T-cell (primary cell): ENCODE measurements at places on chromosomes 1 and 21.

DNA sequence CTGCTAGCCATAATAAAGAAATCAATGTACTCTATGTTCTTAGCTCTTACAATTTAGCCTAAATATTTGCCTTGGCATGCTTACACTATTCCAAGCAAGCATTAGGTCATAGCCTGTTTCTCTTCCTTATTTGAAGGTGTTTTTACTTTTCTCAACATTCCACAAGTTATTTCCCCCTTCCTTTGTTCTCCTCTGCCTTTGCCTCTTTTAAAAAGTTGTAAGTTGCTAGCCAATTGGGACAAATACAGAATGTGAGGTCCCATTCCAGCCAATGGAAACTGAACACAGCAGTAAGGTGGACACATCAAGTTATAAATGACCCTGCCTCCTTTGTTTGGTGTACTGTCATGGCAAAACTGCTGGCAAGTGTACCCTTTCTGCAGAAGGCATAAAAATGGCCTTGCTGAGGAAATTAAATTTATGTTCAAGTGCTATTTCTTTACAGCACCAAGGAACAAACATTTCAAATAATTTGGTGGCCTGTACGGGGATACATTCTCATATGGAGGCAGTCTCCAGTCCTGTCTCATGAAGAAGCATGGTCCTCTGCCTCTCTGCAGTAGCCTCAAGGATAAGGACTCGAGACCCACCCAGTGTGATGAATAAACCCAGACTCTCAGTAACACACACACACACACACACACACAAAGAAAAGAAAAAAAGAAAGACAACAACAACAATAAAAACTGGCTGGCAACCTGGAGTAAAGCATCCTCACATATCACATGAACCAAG, 28.8 kb upstream of the FMO1 start:
- no peak for DNase-seq
- H3K27ac ChIP-seq = no peak overlapping the region

- no peak overlapping the region for H3K27ac ChIP-seq
- DNase-seq = no peak
- H3K27me3 ChIP-seq = no peaks in the 10 kb centered on the region
- no peak overlapping the region for H3K4me3 ChIP-seq
- no peaks in the 10 kb centered on the region for H3K36me3 ChIP-seq
These were observed 145.3 kb upstream of the RRP15 start for GRCh38 chr1:218139761-218140160.

GRCh38 chr1:228804640-228805413, 69.5 kb downstream of the RHOU start:
- H3K4me1 ChIP-seq = peaks cover 19% of the 10 kb centered on the region
- DNase-seq = no peak
- H3K27ac ChIP-seq = peak overlapping the region; percentile 49
- H3K36me3 ChIP-seq = no peaks in the 10 kb centered on the region

DNA sequence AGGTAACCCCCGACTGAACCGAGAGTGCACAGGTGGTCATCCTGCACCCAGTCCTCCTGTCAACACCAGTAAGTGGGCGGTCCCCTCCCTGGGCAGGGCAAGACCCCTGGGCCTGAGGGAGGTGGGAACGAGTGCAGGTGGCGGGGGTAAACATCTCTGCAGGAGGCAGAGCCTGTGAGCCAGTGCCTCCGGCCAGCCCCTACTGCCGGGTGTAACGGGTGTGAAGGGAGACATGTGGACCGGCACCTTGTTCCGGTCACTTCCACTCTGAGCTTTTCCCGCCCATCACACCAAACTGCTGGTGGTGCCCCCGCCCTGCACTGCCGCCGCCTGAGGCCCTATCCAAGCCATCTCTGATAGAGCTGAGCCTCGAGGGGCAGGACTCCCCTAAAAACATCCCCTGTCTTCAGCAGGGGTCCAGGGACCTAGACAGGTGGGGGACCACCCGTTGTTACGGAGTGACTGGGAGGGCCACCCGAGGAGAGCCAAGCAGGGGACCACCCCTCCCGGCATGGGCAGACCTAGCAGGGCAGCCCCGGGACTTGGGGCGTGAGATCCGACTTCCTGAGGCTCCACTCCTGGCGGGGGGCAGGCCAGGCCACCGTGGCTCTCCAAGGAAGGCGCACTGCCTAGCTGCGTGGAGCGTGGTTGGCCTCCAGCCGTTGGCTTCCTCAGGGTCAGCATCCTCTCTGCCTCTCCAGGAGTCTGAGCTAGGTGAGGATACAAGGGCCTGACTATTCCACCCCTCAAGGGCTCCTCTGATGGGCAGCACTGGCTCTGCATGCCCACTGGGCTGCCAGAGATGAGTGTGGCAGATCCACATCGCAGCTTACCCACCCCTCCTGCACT, 43.8 kb upstream of the LBR start:
- peaks cover 18% of the 10 kb centered on the region for H3K4me1 ChIP-seq
- no peak for DNase-seq
- H3K27me3 ChIP-seq = no peaks in the 10 kb centered on the region
- H3K4me3 ChIP-seq = no peak overlapping the region

GRCh38 chr1:103075316-103076000, 32.9 kb downstream of the COL11A1 start:
- no peaks in the 10 kb centered on the region for H3K4me1 ChIP-seq
- no peak overlapping the region for H3K27ac ChIP-seq
- no peak for DNase-seq
- H3K4me3 ChIP-seq = no peak overlapping the region
- no peaks in the 10 kb centered on the region for H3K27me3 ChIP-seq
- no peaks in the 10 kb centered on the region for H3K36me3 ChIP-seq

- peaks cover 9% of the 10 kb centered on the region for H3K4me1 ChIP-seq
- no peak overlapping the region for H3K27ac ChIP-seq
- no peaks in the 10 kb centered on the region for H3K36me3 ChIP-seq
- DNase-seq = no peak
These were observed 140.9 kb upstream of the HMCN1 start for GRCh38 chr1:185593271-185593670.

DNA sequence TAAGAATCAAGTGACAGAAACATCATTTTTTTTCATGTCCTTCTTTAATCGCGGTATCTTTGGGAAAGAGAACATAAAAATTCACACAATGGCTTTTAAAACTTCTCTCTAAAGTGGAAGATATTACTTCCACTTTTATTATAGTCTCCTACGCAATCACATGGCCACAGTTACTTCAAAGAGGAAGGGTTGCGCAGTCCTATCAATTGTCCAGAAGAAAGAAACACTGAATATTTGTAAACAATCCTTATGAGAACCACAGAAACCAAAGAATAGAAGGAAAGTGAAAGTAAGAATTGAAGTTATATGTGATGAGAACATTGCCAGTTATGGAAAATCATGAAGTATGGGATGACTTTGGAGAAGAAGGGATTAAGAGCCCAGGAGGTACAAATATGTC, 32.6 kb downstream of the CFH start:
- H3K36me3 ChIP-seq = no peaks in the 10 kb centered on the region
- H3K4me3 ChIP-seq = no peak overlapping the region
- H3K4me1 ChIP-seq = no peaks in the 10 kb centered on the region

DNA sequence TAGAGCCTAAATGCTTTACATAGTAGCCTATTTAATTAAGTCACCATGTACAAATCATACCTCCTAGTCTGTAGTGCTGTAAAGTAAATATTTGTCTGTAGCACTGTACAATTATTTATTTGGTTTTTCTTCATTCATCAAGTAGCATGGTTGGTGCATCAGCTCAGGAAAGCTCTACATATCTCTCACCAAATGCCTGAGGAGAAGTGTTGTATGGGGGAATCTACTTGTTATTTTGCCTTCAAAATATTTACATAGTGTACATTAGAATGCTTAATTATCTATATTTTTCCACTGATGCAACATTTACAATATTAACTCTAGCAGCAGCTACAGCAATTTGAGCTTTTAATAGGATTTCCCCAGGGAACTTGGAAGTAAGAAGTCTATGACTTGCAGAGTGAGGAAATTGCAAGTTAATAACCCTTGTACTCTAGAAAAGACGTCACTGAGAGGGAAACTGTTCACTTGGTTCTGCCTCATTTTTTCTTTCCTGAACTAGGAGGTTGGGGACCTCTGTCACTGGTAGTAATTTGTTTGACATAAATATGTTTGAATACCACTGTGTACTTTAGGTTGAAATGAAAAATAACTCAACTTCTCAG, 207.4 kb downstream of the PDE4B start:
- peaks cover 3% of the 10 kb centered on the region for H3K27me3 ChIP-seq
- H3K4me1 ChIP-seq = no peaks in the 10 kb centered on the region
- H3K4me3 ChIP-seq = no peak overlapping the region
- no peak overlapping the region for H3K27ac ChIP-seq
- no peak for DNase-seq

GRCh38 chr1:11037740-11038182, 9.3 kb downstream of the MASP2 start:
- H3K36me3 ChIP-seq = no peaks in the 10 kb centered on the region
- no peak overlapping the region for H3K27ac ChIP-seq
- peaks cover 5% of the 10 kb centered on the region for H3K4me1 ChIP-seq
- DNase-seq = peak; percentile 88
- H3K4me3 ChIP-seq = no peak overlapping the region

DNA sequence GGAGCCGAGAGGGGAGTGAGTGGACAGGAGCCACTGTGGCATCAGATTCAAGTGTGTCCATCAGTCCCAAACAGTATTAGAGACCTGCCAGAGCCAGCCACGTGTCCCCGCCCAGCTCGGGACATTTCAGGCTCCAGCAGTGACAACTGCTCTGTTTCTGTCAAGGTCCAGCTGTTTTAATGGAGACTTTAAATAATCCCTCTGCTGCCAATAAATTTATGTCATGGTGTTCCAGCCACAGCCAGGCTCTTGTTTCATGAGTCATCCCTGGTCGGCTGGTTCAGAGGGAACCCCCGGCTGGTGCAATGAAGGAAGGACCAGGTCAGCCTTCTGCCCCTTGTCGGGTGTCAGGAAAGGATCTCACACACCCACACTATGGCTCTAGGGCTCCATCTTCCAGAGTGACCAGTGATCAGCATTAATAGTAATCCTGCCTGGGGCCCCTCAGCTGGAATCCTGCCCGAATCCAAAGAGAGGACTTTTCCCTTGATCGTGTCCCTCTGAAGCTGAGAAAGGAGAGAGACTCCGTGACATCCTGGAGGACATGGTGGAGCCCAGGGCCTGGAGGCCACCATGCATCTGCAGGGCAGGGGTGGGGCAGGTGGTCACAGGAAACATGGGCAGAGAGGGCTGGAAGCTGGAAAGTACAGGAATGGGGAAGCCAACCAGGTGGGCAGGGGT, 197.3 kb downstream of the MATN1 start:
- H3K4me3 ChIP-seq = no peak overlapping the region
- no peak for DNase-seq
- H3K36me3 ChIP-seq = no peaks in the 10 kb centered on the region
- H3K4me1 ChIP-seq = no peaks in the 10 kb centered on the region
- H3K27me3 ChIP-seq = peaks cover 39% of the 10 kb centered on the region
- H3K27ac ChIP-seq = no peak overlapping the region

- H3K4me1 ChIP-seq = no peaks in the 10 kb centered on the region
- no peaks in the 10 kb centered on the region for H3K27me3 ChIP-seq
- DNase-seq = no peak
- no peaks in the 10 kb centered on the region for H3K36me3 ChIP-seq
These were observed 378.4 kb downstream of the ADGRL2 start for GRCh38 chr1:82179131-82179530.

- H3K4me3 ChIP-seq = no peak overlapping the region
- no peak for DNase-seq
- H3K27me3 ChIP-seq = peaks cover 13% of the 10 kb centered on the region
- H3K27ac ChIP-seq = no peak overlapping the region
- H3K36me3 ChIP-seq = no peaks in the 10 kb centered on the region
These were observed 12.0 kb downstream of the MAB21L3 start for GRCh38 chr1:116122955-116123757.

- H3K27me3 ChIP-seq = no peaks in the 10 kb centered on the region
- DNase-seq = no peak
- H3K4me3 ChIP-seq = no peak overlapping the region
- no peaks in the 10 kb centered on the region for H3K4me1 ChIP-seq
- H3K36me3 ChIP-seq = no peaks in the 10 kb centered on the region
- no peak overlapping the region for H3K27ac ChIP-seq
These were observed 198.7 kb downstream of the SETD4 start for GRCh38 chr21:35861661-35862060.

DNA sequence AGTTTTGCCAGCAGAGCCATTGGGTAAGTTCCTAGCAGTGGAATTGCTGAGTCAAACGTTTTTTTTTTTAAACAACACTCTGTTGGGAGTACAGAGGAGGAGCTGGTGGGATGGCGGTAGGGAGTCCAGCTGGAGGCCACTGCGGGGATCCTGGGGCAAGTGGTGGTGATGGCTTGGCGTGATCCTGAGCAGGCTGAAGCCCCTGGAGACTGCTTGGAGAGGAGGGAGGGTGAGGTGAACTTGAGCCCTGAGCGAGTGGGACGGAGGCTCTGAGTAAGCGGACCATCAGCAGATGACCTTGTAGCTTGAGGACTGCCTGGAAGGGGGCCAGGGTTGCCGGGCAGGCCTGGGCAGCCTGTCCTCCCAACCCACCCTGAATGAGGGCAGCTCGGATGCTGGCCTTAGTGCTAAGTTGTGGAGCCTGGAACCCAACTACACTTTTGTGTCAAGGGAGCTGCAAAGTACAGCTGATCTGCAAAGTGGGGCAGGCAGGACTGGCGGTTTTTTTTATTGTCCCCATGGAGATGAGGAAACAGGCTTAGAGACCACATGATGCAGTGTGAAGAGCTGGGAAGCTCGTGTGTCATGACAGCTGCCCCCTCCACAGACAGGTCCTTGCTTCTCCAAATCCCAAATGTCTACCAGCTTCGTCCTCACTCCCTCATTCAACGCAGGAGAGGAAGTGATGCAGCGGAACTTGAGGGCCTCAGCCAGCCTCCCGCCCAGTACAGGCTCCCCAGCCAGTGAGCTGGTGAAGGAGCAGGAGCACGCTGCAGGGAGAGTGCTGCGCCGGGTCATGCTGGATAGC, 20.2 kb downstream of the MRPL37 start:
- no peaks in the 10 kb centered on the region for H3K4me1 ChIP-seq
- no peak overlapping the region for H3K27ac ChIP-seq
- no peak for DNase-seq
- H3K4me3 ChIP-seq = no peak overlapping the region

- no peak overlapping the region for H3K4me3 ChIP-seq
- H3K27ac ChIP-seq = no peak overlapping the region
- H3K27me3 ChIP-seq = no peaks in the 10 kb centered on the region
These were observed 465.8 kb downstream of the DSCAM start for GRCh38 chr21:40381111-40381510.

GRCh38 chr1:55893155-55893554, 678.0 kb upstream of the USP24 start:
- no peaks in the 10 kb centered on the region for H3K4me1 ChIP-seq
- no peak for DNase-seq
- no peak overlapping the region for H3K27ac ChIP-seq
- no peaks in the 10 kb centered on the region for H3K27me3 ChIP-seq
- no peak overlapping the region for H3K4me3 ChIP-seq
- no peaks in the 10 kb centered on the region for H3K36me3 ChIP-seq

GRCh38 chr1:30817548-30817947, 60.0 kb upstream of the LAPTM5 start:
- no peak for DNase-seq
- H3K27me3 ChIP-seq = peaks cover 70% of the 10 kb centered on the region
- H3K27ac ChIP-seq = no peak overlapping the region
- no peak overlapping the region for H3K4me3 ChIP-seq
- no peaks in the 10 kb centered on the region for H3K4me1 ChIP-seq
- H3K36me3 ChIP-seq = no peaks in the 10 kb centered on the region
